ENCODE measurements at places on chromosomes 7 and 10. TPM values are rescaled to one million over a fixed set of nuclear protein-coding genes. Genes with fewer than 3 reads are reported as not detected.

AOC1 gene
- total RNA-seq = not detected

AKR1B1 gene
- total RNA-seq = 120 TPM

GJD4 gene
- not detected for total RNA-seq

PALD1 gene
- total RNA-seq = 0.20 TPM

FXYD4 gene
- not detected for total RNA-seq

AUTS2 gene
- 4.4 TPM for total RNA-seq

FAM241B gene
- total RNA-seq = 10.6 TPM

PLAU gene
- total RNA-seq = 1.6 TPM

PFKFB3 gene
- 60.1 TPM for total RNA-seq

GCK gene
- 1.0 TPM for total RNA-seq

MNX1 gene
- not detected for total RNA-seq

STRIP2 gene
- total RNA-seq = 25.0 TPM
